ENCODE measurements at places on chromosomes 16 and 17.

DNA sequence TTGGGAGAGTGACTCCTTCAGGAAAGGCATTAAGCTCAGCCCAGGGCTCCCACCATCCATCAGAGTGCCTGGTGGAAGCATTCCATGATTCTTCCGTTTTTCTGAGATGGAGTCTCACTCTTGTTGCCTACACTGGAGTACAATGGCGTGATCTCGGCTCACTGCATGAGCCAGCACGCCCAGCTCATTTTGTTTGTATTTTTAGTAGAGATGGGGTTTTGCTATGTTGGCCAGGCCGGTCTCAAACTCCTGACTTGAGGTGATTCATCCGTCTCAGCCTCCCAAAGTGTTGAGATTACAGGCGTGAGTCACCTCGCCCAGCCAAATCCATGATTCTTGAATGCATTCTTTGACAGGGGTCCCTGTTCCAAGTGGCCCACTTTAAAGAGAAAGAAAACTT is 23.1 kb downstream of the MIS12 start:
- no peak for DNase-seq

DNA sequence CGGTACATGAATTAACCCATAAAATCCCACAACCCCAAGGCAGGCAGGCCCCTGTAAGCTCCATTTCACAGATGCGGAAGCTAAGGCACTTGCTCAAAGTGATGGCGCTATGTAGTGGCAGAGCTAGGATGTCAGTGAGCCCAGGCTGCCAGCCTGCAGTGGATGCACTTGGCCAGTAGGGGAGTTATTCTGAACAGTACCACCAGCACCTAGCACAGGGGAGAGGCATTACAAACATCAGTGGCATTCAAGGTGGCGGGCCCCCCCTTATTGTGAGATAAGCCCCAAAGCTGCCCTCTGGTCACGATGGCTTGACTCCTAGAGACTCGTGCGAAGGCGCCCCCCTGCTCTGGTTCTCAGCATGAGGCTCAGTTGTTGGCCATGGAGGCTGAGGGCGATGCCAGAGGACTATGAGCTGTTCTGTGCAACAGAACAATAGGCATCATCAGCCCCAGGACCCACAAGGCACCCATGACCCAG is 33.8 kb downstream of the GTF3C1 start:
- no peak for DNase-seq

DNA sequence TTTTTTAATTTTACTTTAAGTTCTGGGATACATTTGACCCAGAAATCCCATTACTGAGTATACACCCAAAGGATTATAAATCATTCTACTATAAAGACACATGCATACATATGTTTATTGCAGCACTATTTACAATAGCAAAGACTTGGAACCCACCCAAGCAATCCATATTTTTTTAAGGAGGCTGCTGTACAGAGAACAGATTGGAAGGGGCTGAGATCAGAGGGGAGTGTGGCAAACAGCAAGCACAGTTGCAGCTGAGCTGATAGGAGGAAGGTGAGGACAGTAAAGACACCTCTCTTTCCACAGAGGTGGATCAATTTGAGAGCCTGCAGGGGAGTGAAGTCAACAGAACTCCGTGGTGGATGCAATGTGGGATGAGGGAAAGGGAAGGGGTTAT is 10.2 kb upstream of the TMEM238L start:
- no peak for DNase-seq

GRCh38 chr17:74373838-74374606 is 6.7 kb downstream of the GPR142 start:
- no peak for DNase-seq

DNA sequence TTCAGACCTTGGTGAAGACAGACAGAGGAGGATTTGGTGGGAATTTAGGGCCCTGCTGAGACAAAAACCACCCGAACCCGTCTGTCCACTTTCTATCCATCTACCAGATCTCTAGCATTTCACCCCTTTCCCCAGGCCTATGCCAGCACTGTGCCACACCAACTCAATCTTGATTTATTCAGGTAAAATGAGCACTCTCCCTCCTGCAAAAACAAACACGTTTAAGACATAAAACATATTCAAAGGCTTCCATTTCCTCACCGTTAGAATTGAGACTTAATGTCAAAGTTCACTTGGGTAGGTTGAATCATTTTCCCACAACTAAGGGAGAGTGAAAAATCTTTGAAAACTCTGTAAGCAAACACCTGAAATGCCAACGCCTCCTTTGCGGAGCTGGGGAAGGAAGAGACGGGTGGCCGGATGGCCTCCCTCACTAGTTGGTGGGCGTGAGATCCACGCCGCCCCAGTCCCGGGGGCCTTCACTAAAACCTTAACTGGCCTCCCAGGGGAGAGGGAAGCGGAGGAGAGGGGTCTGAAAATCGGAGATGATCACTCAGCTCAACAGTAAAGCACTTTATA is 862 bp downstream of the DCAKD start:
- no peak for DNase-seq

- DNase-seq, result no peak
Measured at GRCh38 chr16:12059216-12059769, 82.8 kb downstream of the SNX29 start.

GRCh38 chr16:56833243-56833970 is 31.6 kb upstream of the SLC12A3 start:
- DNase-seq, result no peak

GRCh38 chr16:3554351-3554928 is 22.8 kb downstream of the NLRC3 start:
- DNase-seq, result no peak

DNA sequence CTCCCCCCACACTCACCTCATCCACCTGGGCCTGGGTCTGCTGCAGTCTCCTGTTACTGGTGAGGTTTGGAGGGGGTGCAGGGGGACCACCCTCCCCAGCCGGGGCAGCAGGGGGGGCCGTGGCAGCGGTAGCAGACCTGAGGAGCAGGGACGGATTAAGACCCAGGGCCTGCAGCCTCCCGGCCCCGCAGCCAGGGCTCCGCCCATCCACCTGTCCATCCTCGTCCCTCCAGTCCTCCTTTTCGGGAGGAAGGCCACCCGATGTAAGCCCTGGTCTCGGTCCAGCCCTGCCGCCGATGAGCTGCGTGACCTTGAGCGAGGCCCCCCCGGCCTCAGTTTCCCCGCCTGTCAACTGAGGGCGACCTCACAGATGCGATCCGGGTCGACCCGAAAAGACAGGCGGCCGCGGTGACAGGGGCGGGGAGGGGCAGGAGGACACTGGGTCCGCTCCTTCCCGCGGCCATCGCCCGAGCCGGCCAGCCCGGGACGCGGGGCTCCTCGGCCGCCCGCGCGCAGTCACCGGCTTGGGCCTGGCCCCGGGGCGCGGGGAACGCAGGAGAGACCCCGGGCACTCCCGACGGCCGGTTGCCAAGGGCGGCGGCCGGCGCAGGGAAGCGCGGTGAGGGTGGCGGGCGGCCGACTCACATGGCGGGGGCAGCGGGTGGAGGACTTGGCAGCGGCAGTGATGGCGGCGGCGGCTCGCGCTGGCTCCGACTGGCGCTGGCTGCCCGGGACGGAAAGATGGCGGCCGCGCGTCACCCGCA is at the start of gene VAMP2:
Gene VAMP2, minus strand, starts transcription at position 716 of the 764 bp plus-strand sequence. Its CDS starts 69 bp downstream, at position 647.
- DNase-seq, result no peak

DNA sequence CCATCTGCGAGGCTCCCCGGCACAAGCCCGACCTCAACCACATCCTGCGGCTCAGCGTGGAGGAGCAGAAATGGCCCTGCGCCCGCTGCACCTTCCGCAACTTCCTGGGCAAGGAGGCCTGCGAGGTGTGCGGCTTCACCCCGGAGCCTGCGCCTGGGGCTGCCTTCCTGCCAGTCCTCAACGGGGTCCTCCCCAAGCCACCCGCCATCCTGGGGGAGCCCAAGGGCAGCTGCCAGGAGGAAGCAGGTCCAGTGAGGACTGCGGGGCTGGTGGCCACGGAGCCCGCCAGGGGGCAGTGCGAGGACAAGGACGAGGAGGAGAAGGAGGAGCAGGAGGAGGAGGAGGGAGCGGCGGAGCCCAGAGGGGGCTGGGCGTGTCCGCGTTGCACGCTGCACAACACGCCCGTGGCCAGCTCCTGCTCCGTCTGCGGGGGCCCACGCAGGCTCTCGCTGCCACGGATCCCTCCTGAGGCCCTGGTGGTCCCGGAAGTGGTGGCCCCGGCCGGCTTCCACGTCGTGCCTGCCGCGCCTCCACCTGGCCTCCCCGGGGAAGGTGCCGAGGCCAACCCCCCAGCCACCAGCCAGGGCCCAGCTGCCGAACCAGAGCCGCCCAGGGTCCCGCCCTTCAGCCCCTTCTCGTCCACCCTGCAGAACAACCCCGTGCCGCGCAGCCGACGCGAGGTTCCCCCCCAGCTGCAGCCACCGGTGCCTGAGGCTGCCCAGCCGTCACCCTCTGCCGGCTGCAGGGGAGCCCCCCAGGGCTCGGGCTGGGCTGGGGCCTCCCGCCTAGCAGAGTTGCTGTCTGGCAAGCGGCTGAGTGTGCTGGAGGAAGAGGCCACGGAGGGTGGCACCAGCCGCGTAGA is 13.1 kb upstream of the PRR35 start:
- DNase-seq, result no peak

DNA sequence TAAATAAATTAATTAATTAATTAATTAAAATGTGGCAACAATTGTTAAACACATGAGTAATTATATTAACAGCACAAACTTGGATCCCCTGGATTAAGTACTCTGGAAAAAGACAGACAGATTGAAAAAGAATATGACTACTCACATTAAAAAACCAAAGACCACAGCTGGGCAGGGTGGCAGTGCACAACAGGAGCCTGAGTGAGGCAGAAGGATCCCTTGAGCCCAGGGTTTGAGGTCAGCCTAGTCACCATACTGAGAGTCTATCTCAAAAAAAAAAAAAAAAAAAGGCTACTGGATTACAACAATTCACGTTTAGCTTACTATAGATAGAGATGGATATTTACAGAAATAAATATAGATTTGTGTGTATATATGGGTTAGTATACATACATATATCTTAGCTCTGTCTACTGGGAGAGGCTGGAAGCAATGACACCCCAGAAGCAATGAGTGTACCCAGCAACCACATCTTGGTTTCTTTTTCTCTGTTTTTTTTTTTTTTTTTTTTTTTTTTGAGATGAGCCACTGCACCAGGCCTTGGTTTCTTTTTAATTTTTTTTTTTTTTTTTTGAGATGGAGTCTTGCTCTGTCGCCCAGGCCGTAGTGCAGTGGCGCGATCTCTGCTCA is 10.6 kb upstream of the SUZ12 start:
- DNase-seq, result no peak

DNA sequence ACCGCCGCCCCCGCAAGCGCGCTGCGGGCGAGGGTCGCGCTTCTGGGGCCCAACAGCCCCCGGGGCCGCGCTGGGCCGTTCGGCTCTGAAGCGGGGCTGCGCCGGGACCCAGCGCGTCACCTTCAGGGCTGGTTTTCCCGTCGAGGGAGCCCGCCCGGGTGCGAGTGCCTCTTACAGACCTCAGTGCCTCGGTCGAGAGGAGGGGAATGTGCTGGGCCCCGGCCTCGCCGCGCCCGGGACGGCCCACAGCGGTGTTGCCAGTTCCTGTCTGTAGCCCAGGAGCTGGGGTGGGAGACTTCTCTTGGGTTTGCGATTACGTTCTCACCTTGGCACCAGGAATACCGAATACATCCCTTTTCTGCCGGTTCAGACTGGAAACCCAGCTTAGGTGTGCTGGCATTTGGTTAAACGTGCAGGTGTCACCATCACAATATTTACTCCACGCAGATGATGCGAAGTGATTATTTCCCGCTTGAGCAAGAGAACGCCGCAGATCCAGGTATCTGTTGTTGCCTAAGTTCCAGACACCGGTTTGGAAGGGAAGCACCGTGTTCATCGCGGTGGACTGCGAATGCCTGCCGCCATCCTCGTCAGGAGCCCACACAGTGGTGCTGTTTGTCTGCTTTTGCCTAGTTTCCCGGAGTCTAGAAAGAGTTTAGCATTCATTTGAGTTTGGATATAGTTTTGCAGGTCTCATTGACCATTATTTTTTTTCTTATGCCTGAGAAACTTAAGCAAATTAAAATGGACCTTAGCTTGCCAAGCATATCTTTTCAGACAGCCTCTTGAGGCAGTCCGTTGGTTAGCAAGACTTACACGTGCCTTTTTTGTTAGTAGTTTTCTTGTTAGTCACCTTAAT is 914 bp downstream of the MAP1LC3B start:
- no peak for DNase-seq

DNA sequence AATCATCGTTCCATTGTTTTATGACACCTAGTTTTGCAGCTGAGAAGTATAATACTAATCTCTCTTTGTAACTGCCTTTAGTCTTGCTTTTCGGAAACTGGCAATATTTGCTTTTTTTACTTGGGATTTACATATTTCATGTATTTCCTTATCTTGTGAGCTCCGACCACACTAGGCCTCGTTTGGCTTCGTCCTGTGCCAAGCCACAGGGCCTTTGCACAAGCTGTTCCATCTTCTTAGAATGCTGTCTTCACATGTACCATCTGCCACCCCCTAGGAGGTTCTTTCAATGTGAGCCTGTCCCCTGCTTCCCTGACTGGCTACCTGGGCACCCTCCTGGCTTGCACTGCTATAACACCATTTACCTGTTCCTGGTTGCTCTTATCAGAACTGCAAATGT is 77.2 kb downstream of the SHISA6 start:
- no peak for DNase-seq
